ENCODE measurements at places on chromosomes 6 and 20.

- no peak for DNase-seq
These were observed 60.9 kb downstream of the EPHA7 start for GRCh38 chr6:93358435-93358834.

- peak; percentile 2 for DNase-seq
These were observed 41.9 kb upstream of the CTNNBL1 start for GRCh38 chr20:37651932-37652331.

GRCh38 chr6:67870321-67870720 lies 764.8 kb upstream of the ADGRB3 start:
- DNase-seq, result no peak

GRCh38 chr6:125346926-125347563 lies 45.3 kb upstream of the HDDC2 start:
- no peak for DNase-seq

- no peak for DNase-seq
These were observed 263.0 kb downstream of the FOXC1 start for GRCh38 chr6:1872649-1873131.

GRCh38 chr6:30724906-30725667 lies 4.9 kb downstream of the TUBB start:
- no peak for DNase-seq

DNA sequence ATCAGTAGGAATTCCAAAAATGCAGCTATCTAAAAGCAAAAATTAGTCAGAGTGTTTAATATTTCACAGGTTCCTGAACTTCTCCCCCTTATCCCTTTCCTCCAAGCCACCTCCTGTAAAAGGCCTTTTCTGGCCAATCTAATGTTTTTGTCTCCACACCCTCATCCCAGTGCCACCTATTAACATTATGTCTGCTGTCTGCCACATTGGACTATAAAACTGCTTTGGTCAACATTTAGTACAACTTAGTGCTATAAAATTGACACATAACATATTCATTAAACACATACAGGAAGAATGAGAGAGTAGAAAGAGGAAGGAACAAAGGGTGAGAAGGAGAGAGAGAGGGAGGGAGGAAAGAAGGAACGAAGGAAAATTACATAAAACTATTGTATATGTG lies 47.7 kb downstream of the MMUT start:
- DNase-seq, result no peak

DNA sequence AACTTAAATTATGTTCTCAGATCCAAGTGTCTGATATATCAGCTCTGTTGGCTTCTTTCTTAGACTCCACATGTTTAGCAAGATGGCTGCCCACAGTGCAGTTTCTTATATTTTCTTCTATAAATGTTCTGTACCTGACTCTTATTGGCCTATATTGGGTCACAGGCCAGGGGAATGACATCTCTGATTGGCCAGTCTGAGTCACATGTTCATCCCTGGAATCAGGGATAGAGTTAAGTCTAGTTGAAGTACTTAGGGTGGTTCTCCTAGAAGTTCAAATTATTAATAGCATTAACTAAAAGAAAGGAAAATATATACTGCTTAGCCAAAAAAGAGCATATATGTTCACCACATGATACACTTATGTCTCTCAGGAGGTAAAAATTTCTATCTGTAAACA lies 105.3 kb upstream of the SLC22A16 start:
- no peak for DNase-seq

DNA sequence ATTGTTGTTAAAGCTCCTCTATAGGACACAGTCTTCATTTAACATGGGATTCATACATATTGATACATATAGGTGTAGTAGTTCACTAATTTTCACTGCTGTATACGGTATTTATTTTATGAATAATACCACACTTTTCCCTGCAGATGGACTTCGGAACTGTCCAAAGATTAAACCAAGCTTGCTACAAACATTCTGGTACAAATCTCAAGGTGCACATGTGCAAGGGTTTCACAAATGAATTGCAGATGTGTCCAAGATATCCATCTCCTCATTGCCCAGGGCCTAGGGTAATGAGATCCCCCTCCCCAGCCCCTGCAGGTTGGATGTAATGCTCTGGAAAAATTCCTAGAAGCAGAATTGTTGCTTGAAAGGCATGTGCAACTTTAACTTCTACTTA lies 31.4 kb downstream of the DTNBP1 start:
- DNase-seq, result no peak

- DNase-seq, result no peak
These were observed 346.9 kb upstream of the JAG1 start for GRCh38 chr20:11020712-11021111.

GRCh38 chr6:136351518-136352110 lies 62.0 kb upstream of the BCLAF1 start:
- no peak for DNase-seq

DNA sequence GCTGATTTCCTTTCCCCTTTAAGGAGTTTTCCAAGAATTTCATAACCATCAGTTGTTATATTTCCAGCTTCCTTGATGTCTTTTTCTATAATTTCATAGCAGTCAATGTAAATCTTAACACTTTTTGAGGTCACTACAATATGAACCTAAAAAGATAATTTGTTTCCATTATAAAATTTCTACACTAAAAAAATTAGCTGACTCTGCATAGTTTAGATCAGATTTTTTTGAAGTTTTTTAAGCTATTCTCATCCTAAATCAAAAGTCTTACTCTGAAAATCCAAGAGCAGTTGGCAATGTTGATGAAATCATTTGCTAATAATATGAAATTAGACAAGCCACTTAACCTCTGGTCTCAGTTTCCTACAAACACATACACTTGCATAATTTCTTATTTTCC lies 96.8 kb downstream of the COL12A1 start:
- no peak for DNase-seq

Measured in activated T-helper 1 cell treated with anti-CD3 and anti-CD28 coated beads, Interleukin-2, amount 50 U/mL, for 16 hours (primary cell).